ENCODE measurements at places on chromosomes 16 and 17.

- DNase-seq = no peak
These were observed 747 bp upstream of the LHX1 start for GRCh38 chr17:36936455-36937000.

- DNase-seq = no peak
These were observed 9.3 kb downstream of the SSTR2 start for GRCh38 chr17:73174126-73174525.

DNA sequence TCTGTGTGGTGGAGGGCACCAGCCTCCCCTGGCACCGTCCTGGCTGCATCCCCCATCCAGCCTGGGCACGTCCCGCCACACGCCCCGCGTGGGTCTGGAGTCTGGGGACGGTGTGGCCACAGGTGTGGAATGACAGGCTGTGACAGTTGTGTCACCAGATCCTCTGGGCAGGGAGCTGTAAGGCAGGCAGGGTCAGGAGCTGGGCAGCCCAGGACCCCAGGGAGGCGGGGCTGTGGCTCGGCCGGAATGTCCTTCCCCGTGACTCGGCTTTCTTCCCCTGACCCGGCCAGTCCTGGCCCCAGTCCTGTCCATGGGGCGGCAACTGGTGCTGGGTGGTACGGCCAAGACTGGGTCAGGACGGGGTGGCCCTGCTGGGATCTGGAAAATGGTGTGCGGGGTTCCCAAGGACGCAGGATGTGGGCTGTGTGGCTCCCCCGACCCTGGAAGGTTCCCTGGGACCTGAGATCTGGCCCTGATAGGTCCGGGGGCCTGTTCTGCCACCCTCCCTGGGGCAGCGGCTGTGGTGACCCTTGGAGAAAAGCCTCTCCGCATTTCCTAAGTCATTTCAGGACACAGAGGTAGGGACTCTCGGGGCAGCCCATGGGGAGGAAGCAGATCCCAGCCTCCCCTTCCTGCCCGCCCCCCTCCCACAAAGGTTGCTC is 3.3 kb upstream of the SLC16A3 start:
- no peak for DNase-seq

- DNase-seq = peak; percentile 83
These were observed 14.1 kb downstream of the CYGB start for GRCh38 chr17:76523084-76524037.

- no peak for DNase-seq
These were observed 551 bp upstream of the MLX start for GRCh38 chr17:42566215-42566882.

- no peak for DNase-seq
These were observed 47.0 kb downstream of the MARVELD3 start for GRCh38 chr16:71672803-71673581.

GRCh38 chr17:39402244-39402889 is 941 bp upstream of the FBXL20 start:
- DNase-seq = peak; percentile 90

DNA sequence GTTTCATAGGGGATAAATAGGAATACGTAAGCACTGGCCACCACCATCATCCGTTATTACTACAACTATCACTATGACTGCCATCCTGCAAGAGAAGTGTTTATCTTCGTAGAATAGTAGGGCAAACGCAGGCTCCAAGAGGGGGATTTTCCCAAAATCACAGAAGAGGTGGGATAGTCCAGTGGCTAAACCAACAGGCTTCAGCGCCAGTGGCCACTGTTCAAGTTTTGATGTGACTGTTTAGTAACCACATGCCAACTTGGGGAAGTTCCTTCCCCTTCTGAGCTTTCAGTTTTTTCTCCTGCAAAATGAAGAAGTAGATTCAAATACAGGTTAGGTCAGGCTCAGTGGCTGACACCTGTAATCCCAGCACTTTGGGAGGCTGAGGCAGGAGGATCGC is 60.7 kb upstream of the GRIN2A start:
- DNase-seq = peak; percentile 28

DNA sequence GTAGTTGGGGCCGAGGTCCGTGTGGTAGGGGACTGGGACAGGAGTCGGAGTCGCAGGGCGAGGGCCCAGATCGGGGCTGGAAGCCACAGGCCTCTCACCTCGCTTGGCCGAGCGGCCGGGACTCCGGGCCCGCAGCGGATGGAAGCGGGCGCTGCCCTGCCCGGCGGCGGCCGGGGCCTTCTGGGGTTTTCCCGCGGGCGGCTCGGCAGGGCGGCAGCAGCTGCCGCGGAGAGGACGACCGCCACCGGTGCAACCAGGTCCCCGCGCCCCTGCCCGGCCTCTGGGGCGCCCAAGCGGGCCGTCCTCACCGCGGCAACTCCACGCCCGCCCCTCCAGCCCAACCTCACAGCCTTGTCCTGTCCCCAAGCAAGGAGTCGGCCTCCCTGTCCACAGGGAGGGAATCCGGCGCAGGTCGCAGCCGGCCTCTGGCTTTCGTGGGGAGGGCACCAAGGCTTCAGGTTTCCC is 15.6 kb upstream of the UTP6 start:
- DNase-seq = peak; percentile 13

- DNase-seq = no peak
These were observed 24.0 kb upstream of the VPS4A start for GRCh38 chr16:69286941-69287713.

GRCh38 chr17:27244491-27245223 is 49.3 kb upstream of the WSB1 start:
- DNase-seq = no peak

- no peak for DNase-seq
These were observed 924 bp downstream of the ZNF598 start for GRCh38 chr16:2008631-2009163.

All from GM06990 (cell line).